ENCODE measurements at places on chromosomes 2 and 18. TPM values are rescaled to one million over a fixed set of nuclear protein-coding genes. Genes with fewer than 3 reads are reported as not detected.

MPP4 gene
- 0.13 TPM for total RNA-seq

SIX3 gene
- total RNA-seq: not detected

CCDC178 gene
- 5.3 TPM for total RNA-seq

GALR1 gene
- total RNA-seq: not detected

All from endothelial cell (in vitro differentiated cells).